ENCODE measurements at places on chromosomes 4 and X. TPM values are rescaled to one million over a fixed set of nuclear protein-coding genes. Genes with fewer than 3 reads are reported as not detected.

SOX3 gene
- 0.15 TPM for total RNA-seq

ART3 gene
- not detected for total RNA-seq

BST1 gene
- 9.4 TPM for total RNA-seq

PRSS48 gene
- total RNA-seq, result not detected

PDGFC gene
- total RNA-seq, result 37.5 TPM

TMSB15C gene
- 3.3 TPM for total RNA-seq

DCLK2 gene
- 4.6 TPM for total RNA-seq

NDST4 gene
- total RNA-seq, result not detected

GPM6B gene
- 9.4 TPM for total RNA-seq

RTL3 gene
- 0.50 TPM for total RNA-seq

GAGE13 gene
- not detected for total RNA-seq

MAGEB5 gene
- total RNA-seq, result not detected

IQCM gene
- not detected for total RNA-seq
